Tongue (tissue), 3 donors: ENCODE measurements at places on chromosomes 3 and 15. TPM values are rescaled to one million over a fixed set of nuclear protein-coding genes. Genes with fewer than 3 reads are reported as not detected.

- no peak for DNase-seq
Observed at GRCh38 chr3:69900331-69900730, 99.2 kb upstream of the SAMMSON start.

DNA sequence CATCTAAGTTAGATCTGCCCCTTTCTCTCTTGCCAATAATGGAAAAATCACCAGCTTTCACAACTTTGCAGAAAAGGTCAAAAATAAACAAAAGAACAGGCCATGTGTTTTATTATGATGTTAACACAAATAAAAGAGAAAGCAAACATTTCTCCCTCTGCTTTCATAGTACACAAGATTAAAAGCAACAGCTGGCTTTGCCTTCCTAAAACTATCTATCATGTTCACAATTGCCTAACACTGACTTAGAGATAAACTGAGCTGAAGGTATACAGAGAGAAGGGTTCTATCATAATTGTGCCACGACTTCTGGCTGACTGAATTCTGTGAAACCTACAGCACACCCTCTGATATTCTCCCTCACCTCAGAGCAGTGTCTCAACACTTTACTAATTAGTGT, 29.4 kb downstream of the AADAC start:
- DNase-seq: no peak

DNA sequence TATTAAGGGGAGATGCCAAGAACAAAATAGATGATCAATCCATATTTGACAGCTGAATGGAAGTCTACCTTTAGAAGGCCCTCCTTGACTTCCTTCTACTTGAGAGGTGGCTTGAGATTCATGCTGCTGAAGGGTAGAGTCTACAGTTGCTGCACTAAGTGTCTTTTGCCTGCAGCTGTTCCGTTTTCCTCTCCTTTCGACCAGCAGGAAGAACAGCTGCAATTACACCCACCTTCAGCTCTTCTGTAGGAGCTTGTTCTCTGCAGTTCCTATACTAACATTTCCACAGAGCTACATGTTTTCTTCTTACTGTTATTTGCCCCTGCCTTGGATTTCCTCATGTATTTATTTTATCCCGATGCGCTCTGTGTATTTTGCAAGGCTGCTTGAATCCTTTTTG, 79.1 kb downstream of the ARRDC4 start:
- peak; percentile 53 for DNase-seq

- DNase-seq: no peak
Observed at GRCh38 chr15:59678620-59679019, 10.5 kb downstream of the BNIP2 start.

GRCh38 chr3:33355611-33356010, 78.4 kb downstream of the FBXL2 start:
- peak; percentile 10 for DNase-seq

GRCh38 chr3:107208100-107208499, 169.1 kb upstream of the CCDC54 start:
- peak; percentile 97 for DNase-seq

DNA sequence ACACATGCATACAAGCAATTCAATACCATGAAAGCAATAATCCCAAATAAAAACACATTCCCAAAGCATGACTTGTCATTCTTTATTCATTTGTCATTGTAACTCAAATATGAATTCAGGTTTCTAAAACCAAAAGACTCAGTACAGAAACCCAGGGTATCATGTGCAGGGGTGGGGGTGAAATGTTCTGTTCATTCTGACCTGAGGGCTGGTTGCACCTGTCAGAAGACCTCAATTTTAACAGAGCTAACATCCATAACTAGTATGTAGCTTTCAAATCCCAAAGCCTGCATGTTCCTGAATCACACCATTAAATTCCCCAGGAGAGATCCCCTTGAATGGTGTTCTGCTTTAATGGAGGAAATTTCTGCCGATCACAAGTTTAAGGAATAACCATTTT, 738.7 kb downstream of the MCTP2 start:
- no peak for DNase-seq

- DNase-seq: peak; percentile 29
Observed at GRCh38 chr3:181326637-181327223, 337.2 kb upstream of the DNAJC19 start.

DNA sequence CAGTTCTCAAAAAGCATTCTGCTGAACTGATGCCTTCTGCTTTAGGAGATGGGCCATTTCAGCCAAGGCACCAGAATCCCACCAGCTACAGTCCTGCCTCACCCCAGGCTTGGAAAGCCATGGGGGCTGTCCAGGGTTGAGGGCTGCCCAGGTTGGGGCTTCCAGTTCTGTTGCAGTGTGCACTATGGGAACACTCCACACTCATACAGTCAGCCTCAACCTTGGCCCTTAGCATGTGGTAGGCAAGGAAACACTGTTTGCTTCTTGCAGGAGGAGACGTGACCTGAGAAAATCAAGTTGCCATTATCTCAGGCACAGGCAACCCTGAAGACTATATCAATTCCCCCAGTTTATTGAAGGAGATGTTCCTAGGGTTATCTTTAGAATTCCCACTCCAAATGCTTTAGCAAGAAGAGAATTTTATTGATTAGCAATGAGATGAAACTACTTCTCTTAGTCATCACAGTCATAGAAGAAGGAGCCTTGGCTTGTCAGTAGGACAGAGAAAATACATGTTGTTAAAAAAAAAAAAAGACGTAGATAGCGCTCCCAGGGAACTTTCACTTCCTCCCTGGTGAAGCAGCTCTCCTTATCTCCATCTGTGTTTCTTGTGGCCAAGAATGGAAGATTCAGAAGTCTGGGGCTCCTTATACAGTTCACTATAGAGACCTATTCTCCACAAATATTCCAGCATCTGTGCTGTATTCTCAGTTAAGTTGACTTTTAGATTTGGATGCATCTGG, 38.3 kb upstream of the IL12A start:
- no peak for DNase-seq

GRCh38 chr3:110391640-110392395, 679.8 kb upstream of the NECTIN3 start:
- no peak for DNase-seq

DNA sequence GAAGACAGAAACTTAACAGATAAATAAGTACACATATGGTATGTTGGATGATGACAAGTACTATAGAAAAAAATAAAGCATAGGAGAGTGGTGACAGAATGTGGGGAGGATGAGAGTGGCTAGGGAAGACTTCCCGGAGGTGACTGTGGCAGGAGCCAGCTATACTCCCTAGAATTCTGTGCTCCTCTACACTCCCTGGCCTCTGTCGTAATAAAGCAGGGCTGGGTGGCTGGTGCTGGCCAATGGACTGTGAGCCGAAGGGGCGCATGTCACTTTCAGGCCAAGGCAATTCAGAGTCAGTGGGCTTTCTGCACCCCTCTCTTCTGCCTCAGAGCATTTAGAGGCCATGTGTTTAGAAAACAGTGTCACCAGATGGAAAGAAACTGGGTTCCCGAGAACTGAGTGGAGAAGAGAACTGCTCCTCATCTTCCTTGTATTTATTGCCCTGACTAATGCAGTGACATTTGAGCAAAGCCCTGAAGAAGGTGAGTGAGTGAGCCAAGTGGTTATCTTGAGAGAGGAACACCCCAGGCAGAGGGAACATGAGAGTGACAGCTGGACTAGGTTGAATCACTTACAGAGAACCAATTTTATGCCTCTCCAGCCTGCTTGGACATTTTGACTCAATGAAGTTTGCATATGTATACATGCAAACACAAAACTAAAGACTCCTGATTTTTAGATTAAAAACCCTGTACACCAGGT, 5.2 kb upstream of the VPS8 start:
- peak; percentile 44 for DNase-seq

- no peak for DNase-seq
Observed at GRCh38 chr15:79798311-79798710, 98.5 kb downstream of the MTHFS start.

- no peak for DNase-seq
Observed at GRCh38 chr15:89244574-89244903, 760 bp downstream of the FANCI start.

GRCh38 chr15:68424754-68425390, 7.1 kb downstream of the ITGA11 start:
- no peak for DNase-seq

GRCh38 chr3:149207475-149207874, 14.2 kb downstream of the CP start:
- DNase-seq: no peak

GRCh38 chr15:90425726-90426346, 37.8 kb downstream of the IQGAP1 start:
- peak; percentile 54 for DNase-seq

GRCh38 chr3:197186887-197187588, 111.4 kb downstream of the DLG1 start:
- DNase-seq: peak; percentile 80

- no peak for DNase-seq
Observed at GRCh38 chr3:37909067-37909911, 47.6 kb downstream of the CTDSPL start.

DNA sequence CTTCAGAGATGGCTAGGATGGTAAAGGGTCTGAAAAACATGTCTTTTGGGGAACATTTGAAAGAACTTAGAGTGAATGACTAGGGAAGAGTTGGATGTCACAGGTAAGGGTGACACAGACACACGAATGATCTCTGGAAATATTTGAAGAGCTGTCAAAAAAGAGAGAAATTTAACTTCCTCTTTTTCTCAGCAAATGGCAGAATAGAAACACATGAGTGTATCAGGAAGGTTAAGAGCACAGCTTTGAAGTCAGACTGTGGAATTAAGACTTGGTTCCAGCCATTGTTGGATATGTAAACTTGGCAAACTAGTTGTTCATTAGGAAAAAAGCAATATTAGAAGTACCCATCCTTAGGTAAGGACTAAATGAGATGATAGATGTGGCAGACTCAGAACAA, 117.7 kb downstream of the IMPG2 start:
- DNase-seq: no peak

- DNase-seq: peak; percentile 92
Observed at GRCh38 chr3:156388497-156389448, 166.1 kb downstream of the SSR3 start.

DNA sequence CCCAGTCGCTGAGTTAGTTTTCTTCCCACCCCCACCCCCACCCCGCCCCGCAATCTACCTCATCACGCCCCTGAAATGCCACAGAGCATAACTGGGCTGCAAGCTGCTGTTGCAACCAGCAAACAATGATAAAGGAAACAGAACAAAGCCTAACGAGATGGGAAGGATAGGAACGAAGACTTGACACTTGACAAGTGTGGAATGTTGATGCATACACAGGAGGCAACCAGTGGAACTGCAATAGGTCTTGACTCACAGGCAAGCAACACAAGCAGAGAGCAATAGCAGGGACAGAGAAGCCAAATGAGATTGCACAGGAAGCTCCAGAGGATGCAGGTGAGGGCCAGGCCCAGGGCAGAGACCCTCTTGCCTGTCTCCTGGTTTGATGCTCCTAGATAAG, 225.9 kb downstream of the IGSF11 start:
- no peak for DNase-seq

GRCh38 chr3:27352047-27352446, 17.1 kb downstream of the NEK10 start:
- no peak for DNase-seq

- DNase-seq: no peak
Observed at GRCh38 chr3:31399271-31399670, 133.5 kb upstream of the STT3B start.

- DNase-seq: no peak
Observed at GRCh38 chr3:46676601-46677410, 16.7 kb downstream of the ALS2CL start.

- no peak for DNase-seq
Observed at GRCh38 chr3:151305775-151306151, 10.9 kb downstream of the GPR87 start.

DNA sequence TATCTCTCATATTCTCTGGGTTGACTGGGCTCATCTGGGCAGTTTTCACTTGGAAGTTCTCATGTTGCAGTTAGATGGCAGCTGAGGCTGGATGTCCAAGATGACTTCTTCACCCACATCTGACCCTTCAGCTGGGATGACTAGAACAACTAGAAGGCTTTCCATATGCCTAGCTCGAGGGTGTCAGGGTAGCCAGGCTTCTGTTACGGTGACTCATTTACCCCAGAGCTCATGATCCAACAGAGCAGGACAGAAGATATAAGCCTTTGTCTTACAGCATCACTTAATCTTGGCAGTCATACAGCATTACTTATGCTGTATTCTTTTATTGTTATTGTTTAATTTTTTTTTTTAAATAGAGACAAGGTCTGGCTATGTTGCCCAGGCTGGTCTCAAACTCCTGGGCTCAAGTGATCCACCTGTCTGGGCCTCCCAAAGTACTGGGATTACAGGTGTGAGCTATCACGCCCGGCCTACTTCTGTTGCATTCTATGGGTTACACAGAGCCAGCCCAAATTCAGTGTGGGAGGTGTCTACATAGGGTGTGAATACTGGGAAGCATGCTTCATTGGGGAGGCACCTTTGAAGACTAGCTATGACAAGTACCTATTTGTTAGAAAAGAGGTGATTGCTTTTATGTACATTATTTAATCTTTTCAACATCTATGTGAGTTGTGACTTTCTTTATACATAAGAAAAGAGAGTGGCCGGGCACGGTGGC, 10.7 kb downstream of the HMCES start:
- DNase-seq: no peak

- DNase-seq: no peak
Observed at GRCh38 chr3:196555295-196555694, 13.1 kb downstream of the WDR53 start.

DNA sequence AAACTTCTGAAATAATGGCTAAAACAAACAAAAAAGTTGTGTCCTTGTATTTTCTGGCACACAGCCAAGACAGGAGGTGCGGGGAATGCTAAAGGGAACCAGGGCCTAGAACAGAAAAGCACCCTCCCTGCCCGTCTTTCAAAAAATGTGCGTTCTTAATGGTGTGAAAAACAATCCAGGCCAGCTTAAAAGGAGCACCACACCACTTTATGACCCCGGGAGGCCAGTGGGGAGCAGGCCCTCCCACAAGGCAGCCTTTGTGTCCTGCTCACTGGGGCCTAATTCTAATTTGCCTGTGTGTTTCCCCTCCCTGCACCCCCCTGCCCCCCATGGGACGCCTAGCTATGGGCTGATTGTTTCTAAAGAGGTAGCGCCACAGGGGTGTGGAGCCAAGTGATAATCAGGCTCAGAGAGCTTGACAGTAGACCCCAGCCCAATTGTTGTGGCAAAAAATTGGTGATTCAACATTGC, 181.4 kb downstream of the GREM1 start:
- no peak for DNase-seq

The RHCG gene
- total RNA-seq: 70.4 TPM

The CLDND1 gene
- 139 TPM for total RNA-seq

The AMOTL2 gene
- 77.2 TPM for total RNA-seq

The TEX264 gene
- 37.6 TPM for total RNA-seq

The SCN11A gene
- total RNA-seq: 2.3 TPM

The RASGRP1 gene
- total RNA-seq: 2.1 TPM

The FBXL22 gene
- 21.7 TPM for total RNA-seq

The ROPN1 gene
- total RNA-seq: not detected

The POC1A gene
- total RNA-seq: 4.5 TPM

The MOBP gene
- total RNA-seq: not detected

The CADPS gene
- 13.3 TPM for total RNA-seq

The ACP3 gene
- 8.3 TPM for total RNA-seq

The MYEF2 gene
- 10.6 TPM for total RNA-seq

The PPP1R14D gene
- total RNA-seq: not detected

The POLQ gene
- 3.7 TPM for total RNA-seq

The RBP2 gene
- not detected for total RNA-seq
